Karpas-422 (cell line): ENCODE measurements at places on chromosomes 2 and 18.
A peak's percentile ranks its signal among the peaks of the same experiment; 100 is the strongest.

DNA sequence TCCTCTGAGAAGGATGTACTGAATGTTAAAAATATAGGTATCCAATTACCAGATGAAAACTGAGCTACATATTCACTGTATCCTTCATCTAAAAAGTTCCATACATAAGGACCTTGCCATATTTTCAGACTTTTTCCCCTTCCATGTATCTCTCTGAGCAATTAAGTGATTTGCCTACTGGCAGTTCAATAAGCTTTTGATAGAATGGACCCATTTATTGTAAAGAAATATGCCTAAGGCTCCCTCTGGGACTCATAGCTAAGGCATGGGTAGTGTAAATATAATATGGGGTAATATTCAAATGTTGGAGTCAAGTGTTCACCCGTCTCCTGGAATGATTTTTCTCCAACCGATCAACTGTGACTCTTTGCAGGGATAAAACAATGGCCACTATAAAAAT, 135.4 kb upstream of the FSHR start:
- DNase-seq: no peak

- peak; percentile 88 for DNase-seq
These were observed 24.4 kb downstream of the ZNF892 start for GRCh38 chr2:95231723-95232122.

- no peak for DNase-seq
These were observed 44.0 kb downstream of the STEAP3 start for GRCh38 chr2:119267604-119268003.

DNA sequence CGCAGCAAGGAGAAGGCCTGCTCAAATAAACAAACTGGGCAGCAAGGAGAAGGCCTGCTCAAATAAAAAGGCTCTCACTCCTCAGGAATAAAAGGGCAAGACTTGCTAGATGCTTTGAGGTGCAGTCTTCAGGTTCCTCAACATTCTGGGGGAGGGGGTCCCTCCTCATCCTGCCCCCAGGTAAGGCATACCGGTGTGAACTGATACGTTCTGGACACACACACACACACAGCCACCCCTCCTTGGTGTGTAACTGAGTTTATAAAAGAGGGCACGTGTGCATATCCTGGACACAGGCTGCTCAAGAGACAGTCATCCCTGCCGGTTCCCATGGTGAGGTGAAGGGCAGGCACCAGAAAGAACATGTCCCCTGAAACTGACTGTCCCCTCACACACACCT, 4.5 kb downstream of the TEX261 start:
- DNase-seq: no peak

- DNase-seq: no peak
These were observed 500.1 kb downstream of the ARHGAP15 start for GRCh38 chr2:143629340-143629739.

DNA sequence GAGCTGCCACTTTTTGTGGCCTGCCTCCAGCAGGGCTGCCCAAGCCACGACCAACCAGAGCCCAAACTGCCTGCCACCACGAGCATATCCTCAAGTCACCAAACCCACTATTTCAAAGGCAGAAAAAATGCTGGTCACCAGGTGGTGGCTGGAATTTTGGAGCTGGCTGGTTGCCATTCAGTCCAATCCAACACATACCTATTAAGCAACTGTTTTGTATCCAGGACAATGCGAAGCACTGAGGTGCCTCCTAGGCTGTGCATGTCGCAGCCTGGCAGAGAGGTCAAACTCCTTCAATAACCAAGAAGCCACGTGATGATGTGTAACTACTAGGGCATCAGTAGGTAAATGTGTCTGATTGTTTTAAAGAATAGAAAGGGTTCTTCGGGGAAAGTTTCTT, 108.3 kb upstream of the PPP1CB start:
- no peak for DNase-seq

DNA sequence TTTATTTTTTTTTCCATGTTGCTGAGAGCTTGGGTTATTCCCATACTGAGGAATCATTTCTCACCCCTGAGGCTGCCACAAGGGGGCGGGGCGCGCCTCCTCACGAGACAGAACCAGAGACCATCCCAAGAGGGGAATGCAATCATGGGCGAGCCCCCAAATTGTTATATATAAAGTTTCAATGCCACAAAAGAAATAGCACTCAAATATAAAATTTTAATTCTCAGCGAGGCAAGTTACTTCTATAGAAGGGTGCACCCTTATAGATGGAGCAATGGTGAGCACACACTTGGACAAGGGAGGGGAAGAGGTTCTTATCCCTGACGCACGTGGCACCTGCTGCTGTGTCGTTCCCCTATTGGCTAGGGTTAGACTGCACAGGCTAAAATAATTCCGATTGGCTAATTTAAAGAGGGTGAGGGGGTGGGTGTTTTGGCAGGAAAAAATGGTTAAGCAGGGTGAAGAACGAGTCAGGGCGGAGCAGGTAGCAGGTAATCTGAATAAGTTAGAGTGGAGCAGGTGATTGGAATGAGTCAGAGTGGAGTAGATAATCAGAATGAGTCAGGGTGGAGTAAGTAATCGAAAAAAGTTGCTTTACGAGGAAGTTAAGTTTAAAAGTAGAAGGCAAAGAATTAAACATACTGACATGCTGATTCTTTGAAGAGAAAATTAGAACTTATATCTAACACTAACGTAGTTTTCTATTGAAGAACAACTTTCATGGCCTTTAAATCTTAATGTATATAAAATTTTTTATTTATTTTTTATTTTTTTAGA, 177.5 kb downstream of the MTCL1 start:
- DNase-seq: peak; percentile 55

DNA sequence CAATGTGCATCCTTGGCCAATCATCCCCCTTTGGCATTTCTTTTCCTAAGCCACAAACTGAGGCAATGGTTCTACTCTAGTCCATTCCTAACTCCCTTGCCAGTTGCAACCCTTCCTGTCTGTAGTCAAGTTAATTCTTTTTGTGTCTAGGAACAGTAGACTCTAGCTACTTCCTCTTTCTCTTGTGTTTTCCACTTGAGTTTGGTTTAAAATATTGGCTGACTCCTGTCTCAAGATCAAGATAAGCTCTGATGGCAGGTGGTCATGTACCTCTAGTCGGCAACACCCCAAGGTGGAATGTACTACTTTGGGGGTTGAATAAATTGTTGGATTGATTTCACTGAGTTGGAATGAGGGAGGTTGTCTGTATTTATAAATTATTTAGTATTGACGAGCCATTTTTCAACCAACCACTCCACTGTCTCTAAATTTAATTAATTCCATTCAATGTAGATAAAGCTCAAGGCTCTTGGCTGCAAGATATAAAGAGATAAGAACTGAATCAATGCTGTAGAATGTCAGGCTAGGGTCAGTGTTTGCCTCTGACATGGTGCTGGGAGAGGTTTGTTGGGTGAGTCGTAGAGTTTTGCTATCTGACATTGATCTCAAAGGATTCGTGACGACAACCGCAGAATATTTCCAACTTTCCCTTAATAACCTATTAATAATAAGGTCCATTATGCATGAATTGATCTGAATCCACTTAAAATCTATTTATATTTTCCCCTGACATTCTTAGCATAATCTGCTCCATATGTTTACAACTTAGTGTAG, 188.7 kb upstream of the APCDD1 start:
- DNase-seq: peak; percentile 52

GRCh38 chr2:119293254-119293653, 69.6 kb downstream of the STEAP3 start:
- no peak for DNase-seq

DNA sequence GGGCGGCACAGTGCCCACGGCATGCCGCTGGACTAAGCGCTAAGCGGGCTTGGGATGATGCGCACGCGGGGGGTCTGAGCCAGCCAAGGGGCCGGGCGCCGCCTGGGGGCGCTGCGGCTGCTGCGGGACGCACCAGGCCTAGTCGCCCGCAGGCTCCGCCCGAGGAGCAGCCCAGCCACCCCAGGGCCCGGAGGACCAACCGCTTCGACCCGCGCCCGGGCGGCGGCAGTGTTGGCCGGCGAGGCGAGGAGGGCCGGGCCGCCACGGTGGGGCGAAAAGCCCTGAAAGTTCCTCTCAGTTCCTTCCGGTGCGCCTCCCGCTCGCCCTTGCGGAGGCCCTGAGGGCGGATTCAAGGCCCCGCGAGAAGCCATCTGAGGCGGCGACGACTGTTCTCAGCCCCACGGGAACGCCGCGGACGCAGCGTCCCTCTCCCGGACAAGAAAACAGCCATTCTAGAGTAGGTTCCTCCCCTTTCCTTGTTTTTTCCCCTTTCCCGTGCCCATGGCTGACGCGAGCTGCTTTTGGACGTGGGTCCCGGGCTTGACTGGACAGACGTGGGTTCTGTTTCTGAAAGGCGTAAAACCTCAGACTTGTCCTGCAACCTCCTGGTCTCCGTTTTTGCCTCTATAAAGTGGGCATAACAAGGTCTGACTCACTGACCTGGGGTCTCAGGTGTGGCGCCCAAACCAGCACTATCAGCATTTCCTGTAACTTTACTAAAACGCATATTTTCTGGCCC, at the start of gene ANKAR:
TSS of gene ANKAR (plus strand) at position 297 of the 739 bp plus-strand sequence. CDS start 1,821 bp downstream, outside the sequence.
- peak; percentile 92 for DNase-seq

- DNase-seq: no peak
These were observed 4.8 kb downstream of the RAB17 start for GRCh38 chr2:237585590-237586221.

DNA sequence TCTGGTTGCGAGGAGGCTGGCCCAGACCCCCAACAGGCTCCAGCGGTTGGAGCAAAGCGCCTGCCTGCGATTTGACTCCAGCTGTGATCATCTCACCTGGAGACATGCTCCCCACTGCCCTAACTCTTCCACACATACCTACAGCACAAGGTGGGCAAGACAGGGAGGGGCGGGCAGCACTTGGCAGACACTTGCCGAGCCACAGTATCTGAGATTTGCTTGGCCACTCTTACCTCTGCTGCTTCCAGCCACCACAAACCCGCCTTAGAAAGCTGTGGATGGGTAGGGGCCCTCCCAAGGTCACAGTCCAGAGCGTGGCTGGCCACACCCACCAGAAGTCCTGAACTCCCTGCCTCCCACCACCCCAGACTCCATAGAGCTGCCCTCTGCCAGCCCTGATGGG, 8.2 kb downstream of the CYP26B1 start:
- DNase-seq: no peak

GRCh38 chr2:237042101-237042500, 43.6 kb upstream of the COPS8 start:
- no peak for DNase-seq

DNA sequence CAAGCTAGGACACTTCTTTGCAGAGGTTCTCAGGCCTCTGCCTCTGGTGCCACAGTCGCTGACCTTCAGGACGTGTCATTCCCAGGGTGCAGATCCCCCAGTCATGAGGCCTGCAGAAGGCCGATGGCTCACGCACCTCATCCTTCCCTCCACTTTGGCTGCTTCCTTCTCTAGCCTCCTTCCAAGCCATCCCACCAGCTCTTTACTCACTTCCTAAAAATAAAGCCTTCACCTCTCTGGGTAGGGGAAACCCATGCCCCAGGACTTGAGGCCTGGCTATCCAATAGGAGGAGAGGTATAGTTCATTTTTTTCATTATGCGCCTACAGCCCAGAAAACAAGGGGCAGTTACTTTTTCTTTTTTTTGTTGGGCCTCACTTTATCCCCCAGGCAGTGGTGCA, 91.4 kb downstream of the B3GNT2 start:
- no peak for DNase-seq

DNA sequence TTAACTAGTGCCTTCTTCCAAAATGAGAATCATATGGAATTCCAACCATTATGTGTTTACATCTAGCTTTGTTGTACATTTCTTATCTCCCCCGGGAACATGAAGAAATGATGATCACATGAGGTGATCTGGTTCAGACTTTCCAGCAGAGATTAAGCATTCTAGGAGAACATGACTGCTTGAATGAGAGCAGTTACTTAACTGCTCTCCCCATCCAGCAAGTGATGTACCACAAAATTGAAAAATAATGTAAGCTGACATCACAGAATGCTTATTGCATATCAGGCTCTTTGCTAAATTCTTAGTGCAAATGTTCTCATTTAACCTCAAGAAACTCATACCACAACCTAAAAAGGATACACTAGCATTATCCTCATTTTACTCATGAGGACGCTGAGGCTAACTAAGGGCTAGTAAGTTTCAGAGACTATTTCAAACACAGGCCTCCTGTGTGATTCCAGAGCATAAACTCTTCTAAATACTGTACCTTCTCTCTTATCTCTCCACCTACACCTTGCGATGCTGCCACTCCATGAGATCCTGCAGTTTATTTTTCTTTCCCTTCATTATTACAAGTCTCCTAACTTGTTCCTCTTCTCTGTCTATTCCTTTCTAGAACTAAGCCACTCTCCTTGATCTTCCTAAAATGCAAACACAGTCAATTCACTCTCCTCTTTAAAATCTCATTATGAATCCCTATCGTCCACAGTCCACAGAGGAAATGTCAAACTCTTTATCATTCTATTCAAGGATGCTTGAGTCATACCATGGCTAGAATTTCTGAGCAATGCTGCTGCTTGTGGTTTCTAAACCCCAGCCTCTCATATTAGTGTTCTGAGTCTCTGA, 1224.8 kb upstream of the ZEB2 start:
- DNase-seq: no peak

DNA sequence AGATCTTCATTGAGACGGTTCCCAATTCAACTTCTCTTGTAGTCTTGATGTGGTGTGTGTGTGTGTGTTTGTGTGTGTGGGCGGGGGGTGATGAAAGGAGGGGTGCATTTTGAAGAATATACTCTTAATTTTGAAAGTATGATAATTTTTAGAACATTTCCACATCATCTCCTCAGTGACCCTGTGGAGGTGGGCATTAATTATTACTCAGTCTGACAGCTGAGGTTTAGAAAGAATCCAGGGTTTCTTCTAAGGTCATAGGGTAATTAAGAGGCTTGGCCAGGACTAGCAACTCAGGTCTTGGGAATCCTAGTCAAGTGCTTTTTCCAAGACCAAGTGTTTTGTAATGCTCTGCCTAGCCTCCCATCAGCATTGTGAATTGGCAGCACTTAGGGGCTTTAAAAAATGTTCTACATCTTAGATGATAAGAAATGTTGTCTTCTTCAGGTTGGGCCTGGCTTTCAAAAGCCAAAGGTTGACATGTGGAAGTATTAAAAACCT, 100.5 kb downstream of the SPTBN1 start:
- no peak for DNase-seq

GRCh38 chr2:134233728-134234136, 20.1 kb upstream of the MGAT5 start:
- no peak for DNase-seq

DNA sequence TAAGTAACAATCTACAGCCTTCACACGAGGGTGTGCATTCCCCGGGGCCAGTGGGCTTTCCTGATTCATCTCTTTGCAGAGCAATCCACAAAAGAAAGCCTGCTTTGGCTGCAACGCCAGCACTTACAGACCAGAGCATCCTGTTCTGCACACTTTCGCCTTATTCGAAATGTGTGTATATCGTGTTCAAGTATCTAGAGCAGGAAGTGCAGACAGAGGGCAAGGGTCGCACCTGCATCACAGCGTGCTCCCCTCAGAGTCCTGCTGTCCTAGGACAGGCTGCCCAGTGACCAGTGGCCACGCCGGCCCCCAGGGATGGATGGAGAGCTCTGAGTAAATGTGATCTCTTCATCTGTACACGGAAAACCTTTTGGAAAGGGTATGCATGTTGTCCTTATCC, 264.3 kb downstream of the ZNF516 start:
- DNase-seq: no peak
